ENCODE measurements at places on chromosomes 5 and 9.

DNA sequence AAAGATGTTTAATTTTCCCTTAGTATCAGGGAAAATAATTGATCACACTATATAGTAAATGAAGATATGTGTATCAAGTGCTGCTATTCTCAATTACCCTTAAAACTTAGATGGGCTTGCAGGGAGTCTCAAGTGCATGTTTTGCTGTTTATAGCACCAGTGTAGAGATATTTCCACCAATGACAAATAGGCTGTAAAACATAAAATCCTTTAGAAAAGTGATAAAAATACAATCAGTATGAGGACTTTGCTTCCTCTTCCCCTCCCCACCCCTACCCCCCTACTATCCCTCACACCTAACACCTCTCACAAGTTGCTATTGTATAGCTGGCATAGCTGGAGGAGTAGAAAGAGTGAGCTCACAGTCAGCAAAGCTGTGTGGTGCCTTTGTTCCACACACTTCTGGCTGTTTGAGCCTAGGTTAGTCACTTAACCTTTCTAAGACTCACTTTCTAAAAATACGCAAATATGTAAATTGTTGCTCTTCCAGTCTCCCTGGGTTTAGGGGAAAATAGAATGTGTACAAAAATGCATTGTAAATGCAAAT lies 93.1 kb downstream of the PDE4D start:
- DNase-seq = no peak

DNA sequence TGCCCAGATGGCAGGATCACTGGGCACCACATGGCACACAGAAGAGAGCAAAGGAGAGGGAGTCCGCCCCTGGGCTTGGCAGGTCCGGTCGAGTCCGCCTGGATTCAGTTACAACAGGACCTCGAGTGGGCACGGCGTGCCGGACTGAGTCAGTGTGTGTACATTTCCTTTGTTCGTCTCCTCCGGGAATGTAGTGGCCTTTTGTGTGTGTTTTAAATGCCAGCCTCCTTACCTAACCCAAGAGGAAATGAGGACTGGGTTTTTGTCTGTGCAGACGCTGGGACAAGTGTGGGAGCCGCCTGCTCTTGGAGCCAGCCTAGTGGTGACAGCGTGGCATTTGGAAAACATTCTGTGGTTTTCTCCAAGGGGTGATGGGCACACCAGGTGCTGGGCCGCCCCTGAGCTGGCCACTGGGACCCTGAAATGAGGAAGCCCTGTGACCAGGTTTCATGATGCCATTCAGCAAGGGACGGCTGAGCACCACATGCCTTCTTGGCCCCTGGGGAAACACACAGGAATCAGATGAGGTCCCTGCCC lies 9.6 kb downstream of the NEK6 start:
- DNase-seq = no peak

DNA sequence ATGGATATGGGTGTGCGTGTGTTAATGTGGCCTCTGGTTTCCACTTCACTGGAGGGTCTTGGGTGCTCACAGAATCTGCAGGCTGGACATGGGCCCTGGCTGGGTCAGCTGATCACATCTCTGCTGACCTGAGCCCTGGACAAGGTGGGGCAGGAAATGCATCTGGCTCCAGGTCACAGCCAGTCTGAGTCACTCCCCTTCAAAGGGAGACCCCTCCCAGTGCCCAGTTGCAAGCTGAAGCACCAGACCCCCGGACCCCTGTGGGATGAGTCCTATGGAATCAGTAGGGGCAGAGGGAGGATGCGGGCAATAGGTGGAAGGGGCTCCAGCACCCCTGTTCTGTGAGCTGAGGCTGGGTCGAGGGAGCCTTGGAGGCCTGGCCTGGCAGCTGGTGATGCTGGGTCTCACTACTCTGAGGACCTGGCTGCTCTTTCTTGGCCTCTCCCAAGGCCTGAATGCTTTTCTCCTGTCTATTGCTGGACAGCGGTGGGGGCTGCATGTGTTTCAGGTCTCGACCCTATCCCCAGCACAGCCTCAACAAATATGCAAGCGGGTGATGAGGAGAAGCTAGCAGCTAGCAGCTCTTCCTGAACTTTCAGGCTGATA lies 54.5 kb downstream of the PHF2 start:
- DNase-seq = no peak

DNA sequence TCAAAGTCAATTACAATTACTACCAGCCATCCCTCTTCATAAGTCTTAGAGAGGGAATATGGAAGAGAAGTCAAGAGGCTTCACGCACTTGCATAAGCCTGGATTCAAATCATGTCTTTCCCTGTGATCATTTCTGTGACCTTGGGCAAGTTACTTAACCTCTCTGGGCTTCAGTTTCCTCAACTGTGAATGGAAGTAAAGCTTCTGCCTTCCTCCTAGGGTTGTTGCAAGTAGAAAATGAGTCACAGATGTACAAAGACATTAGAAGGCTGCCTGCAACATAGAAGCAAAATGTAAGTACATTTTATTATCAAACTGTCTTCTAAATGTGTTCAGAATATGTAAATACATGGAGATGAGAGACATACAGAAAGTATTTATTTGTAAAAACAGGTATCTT lies 42.3 kb upstream of the SEMA6A start:
- DNase-seq = no peak

DNA sequence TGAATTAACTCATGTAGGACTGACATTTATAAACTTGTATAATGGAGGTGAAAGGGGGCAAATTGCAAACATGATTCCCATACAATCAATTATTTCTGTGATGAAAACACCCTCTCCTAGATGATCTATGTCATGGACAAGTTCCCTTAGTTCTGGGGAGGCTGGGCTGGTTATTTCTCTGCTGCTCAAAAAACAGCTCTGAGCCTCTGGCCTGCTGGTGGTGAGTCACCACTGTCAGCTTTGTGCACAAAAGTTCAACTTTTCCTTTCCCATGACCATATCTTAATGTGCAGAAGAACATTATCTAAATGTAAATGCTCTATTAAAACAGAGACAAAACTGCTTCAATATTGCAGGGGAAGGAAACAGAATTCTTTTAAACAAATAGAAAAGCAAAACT lies 85.0 kb downstream of the HMHB1 start:
- DNase-seq = no peak

DNA sequence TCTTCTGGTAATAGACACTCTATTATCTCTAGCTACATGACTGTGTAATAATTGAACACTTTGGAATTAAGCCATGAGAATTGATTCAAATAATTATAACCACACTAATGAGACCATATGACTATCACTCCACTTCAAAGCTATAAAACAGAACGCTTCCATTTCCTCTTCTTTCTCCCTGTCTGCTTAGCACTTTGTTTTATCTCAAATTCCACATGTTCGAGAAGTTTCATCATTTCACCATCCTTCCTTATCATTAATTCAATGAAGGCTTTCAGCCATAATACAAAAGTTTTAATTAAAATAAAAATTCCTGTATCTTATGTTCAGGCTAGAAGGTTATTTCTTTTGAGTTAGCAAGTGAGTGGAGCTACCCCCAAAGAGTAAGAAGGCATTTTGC lies 7.4 kb upstream of the DCTN4 start:
- DNase-seq = no peak

DNA sequence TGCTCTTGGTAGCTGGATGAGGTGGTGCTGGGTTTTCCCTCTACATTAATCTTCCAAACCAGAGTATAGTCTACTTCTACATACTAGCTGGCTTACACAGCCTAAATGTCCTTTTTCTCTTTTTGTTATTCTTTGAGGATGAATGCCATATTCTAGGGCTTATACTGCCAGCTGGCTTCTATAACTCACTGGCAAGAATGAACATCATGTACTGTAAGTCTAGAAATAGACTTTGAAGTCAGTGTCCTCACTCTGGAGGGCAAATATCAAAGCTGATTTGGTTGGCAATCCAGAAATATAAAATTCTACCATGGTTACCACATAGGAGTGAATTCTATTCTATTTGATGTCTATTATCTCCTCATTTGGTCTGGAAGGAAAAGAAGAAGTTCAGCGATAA lies 251.7 kb upstream of the TYRP1 start:
- no peak for DNase-seq

DNA sequence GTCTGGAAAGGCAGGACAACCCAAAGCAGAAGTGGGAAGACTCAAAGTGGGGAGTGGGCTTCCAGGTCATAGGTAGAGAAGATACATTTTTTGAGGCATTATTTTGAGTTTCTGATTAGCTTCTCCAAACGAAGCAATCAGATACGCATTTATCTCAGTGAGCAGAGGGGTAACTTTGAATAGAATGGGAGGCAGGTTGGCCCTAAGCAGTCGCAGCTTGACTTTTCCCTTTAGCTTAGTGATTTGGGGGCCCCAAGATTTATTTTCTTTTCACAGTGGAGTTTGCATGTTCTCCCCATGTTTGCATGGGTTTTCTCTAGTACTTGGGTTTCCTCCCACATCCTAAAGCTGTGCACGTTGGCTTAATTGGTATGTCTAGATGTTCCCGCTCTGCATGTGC lies 401.9 kb downstream of the ARRDC3 start:
- no peak for DNase-seq

GRCh38 chr5:59988396-59988795 lies 94.9 kb upstream of the PDE4D start:
- DNase-seq = no peak

- DNase-seq = no peak
Measured at GRCh38 chr5:160697281-160697680, 154.7 kb downstream of the ATP10B start.

GRCh38 chr9:17837965-17838364 lies 259.1 kb downstream of the SH3GL2 start:
- DNase-seq = no peak

- DNase-seq = peak; percentile 48
Measured at GRCh38 chr9:88531920-88532698, 2.9 kb upstream of the NXNL2 start.

GRCh38 chr9:130905125-130905901 lies 8.7 kb upstream of the QRFP start:
- DNase-seq = no peak

DNA sequence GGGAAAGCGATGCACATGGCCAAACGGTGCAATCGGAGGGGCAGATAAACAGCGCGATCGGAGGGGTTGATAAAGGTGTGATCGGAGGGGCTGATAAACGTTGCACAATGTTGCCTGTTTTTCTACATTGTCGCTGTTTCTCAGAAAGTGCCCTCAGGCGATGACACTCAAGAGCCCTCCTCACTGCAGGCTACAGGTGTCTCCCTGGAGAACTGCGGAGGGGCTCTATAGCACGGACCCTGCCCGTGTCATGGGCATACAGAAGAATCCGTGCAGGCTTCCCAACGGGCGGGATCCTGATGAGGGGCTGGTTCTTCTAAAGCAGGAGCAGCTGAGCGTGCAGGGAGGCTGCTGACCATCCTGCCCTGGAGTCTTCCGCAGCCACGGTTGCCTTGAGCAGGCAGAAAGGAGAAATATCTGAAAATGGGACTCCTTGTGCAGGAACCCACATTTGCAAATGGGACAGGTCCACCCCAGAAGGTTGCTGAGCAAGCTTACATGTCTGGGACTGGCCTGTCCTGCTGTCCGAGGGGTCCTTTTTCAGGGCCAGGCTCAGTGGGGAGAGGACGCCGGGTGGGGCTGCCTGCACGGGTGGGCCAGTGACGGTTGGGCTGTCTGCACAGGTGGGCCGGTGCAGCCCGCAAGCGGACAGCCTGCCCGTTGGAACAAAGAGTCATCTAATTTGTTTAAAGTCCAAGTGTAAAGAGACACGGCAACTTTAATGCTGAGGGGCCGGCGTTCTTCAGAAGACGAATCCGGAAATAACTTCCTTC lies 25.1 kb upstream of the LPCAT1 start:
- DNase-seq = no peak

DNA sequence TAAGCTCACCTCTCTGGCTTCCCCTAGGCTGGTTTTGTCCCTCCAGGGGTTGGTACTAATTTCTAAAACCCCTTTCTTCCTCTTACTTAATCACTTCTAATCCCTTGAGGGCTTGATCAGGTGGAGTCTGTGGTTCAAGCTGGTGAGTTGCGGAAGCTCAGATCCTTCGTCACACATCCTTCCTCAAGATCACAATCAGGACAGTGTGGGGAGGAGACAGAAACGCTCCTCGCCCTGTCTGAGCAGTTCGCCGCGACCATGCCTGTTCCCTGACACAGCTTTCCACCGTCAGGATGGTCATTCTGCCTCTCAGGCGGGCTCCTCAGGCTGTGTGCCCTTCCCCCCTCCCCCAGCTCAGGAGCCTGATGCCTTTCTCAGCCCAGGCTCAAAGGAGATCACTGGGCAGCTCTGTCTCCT lies 24.3 kb downstream of the CPLX2 start:
- DNase-seq = no peak

GRCh38 chr9:27861887-27862286 lies 288.6 kb upstream of the C9orf72 start:
- DNase-seq = no peak

GRCh38 chr9:21579743-21580142 lies 97.6 kb upstream of the IFNE start:
- no peak for DNase-seq

GRCh38 chr9:137311171-137311985 lies 9.3 kb upstream of the NRARP start:
- no peak for DNase-seq

DNA sequence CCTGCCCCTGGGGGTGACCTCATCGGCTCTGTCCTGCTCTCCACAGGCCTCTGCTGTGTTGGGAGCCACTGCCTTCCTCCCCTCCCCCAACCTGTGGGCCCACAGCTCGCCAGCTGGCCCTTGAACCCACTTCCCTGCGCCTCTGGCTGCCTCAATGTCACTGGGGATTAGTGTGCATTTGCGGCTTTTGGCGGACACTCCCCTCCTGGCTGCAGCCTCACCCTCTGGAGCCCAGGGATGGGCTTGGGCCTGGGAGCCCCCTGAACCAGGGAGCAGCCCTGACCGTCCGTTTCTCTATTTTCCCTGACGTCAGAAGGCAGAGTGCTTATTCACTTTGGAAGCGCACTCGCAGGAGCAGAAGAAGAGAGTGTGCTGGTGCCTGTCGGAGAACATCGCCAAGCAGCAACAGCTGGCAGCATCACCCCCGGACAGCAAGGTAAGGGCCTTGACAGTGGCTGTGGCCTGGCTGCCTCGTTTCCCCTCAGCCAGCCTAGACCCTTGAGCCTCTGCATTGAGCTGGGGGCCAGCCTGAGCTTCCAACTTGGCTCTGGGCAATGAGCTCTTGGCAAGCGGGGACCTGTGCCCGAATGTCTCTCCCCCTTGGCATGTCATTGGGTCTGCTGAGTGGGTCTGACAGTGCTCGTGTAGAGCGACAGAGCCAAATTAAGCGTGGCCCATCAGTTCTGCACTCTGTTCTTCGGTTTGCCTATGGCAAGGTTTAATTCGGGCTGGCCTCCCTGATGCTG lies 73.1 kb downstream of the RGS3 start:
- peak; percentile 86 for DNase-seq

DNA sequence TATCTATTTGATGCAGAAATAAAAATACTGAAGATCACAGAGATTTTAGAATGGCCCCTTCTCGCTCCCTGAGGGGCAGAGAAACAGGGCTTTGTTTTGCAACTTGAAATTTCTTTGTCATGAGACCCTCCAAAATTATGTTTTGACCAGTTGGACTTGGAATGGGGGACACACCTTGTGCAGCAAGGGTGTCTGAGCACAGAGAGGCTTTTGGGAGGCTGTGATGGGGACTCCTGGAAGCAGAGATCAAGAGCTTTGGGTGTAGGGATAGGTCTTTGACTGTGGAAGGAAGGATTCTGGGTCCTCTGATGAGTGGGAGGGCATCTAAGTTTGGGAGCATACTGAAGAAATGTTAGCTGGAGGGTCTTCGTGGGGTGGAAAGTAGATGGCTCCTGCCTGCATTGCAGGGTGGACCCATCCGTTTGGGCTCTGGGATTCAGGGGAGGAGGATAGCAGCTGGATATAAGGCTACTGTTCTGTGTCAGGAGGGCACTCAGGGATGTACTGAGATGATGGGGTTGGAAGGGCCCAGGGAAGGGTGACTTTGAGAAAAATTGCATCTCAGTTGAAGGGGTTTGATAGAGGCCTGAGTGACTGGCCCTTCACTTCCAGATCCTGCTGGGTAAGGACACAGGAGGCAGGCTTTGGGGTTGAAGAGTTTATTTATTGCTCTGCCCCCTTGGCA lies 1.8 kb upstream of the MYORG start:
- DNase-seq = no peak

All from left ventricle myocardium superior (tissue), 1 donor.